Activated CD8-positive, alpha-beta memory T cell treated with anti-CD3 and anti-CD28 coated beads, Interleukin-2, amount 10 ng/mL, durations not matched to agents 7 days and 5 days (primary cell): ENCODE measurements at places on chromosomes 11 and 22.

DNA sequence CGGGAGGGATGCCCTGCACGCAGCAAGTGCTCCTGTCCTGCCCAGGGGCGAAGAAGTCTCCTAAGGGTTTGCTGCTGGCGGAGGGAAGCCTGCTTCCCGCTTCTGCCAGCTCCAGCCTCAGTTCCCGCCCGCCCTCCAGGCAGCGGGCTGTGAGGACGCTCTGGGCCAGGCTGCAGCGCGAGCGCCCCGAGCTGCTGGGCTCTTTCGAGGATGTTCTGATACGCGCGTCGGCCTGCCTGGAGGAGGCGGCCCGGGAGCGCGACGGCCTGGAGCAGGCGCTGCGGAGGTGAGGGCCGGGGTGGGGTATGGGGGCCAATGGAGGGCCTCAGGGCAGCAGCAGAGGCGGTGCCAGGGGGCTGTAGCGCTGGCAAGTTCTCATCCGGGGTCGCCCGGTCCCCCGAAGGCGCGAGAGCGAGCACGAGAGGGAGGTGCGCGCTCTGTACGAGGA, 2.2 kb downstream of the CRACR2B start:
- no peak for DNase-seq

DNA sequence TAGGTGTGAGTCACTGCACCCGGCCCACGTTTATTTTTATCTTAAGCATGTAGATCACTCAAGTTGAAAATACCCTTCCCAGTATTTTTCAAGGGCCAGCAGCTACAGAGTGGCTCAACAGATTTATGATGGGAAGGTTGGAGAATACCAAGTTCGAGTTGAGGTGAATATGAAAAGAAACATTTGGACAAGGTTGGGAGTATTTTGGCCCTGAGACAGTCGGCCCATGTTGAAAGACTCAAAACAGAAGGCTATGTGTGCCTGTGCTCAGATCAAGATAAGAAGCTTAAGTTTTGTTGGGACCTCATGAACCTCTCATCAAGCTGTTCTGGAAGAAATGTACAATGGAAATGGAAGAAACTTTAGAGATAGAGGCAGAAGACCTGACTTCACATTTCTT, 199.1 kb downstream of the DBX1 start:
- no peak for DNase-seq

GRCh38 chr22:18157714-18158028, 7.7 kb downstream of the USP18 start:
- no peak for DNase-seq

- DNase-seq, result peak; percentile 87
Observed at GRCh38 chr22:50621356-50621880, 6.5 kb downstream of the ARSA start.

GRCh38 chr11:45931739-45932138, 9.3 kb downstream of the LARGE2 start:
- DNase-seq, result no peak

GRCh38 chr22:23079814-23080521, 9.6 kb downstream of the GNAZ start:
- no peak for DNase-seq

DNA sequence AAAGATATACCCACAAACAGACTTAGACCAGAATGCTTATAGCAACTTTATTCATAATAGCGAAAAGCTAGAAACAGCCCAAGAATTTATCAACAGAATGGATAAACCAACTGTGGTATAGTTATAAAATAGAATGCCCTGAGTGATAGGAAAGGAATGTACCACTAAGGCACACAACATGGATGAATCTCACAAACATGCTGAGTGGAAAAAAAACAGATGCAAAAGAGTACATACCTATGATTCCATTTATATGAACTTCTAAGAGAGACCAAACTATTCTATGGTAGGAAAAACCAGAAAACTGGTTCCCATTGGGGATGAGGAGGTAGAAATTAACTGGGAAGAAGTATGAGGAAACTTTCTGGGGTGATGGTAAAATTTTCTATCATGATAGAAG, 40.4 kb upstream of the GRIK4 start:
- DNase-seq, result no peak

- no peak for DNase-seq
Observed at GRCh38 chr11:116219171-116219635, 553.6 kb downstream of the BUD13 start.
